NCI-H2081 (cell line): ENCODE measurements at places on chromosomes 5 and 9.

- no peak for DNase-seq
Observed at GRCh38 chr5:135533334-135533733, 2.4 kb downstream of the NEUROG1 start.

DNA sequence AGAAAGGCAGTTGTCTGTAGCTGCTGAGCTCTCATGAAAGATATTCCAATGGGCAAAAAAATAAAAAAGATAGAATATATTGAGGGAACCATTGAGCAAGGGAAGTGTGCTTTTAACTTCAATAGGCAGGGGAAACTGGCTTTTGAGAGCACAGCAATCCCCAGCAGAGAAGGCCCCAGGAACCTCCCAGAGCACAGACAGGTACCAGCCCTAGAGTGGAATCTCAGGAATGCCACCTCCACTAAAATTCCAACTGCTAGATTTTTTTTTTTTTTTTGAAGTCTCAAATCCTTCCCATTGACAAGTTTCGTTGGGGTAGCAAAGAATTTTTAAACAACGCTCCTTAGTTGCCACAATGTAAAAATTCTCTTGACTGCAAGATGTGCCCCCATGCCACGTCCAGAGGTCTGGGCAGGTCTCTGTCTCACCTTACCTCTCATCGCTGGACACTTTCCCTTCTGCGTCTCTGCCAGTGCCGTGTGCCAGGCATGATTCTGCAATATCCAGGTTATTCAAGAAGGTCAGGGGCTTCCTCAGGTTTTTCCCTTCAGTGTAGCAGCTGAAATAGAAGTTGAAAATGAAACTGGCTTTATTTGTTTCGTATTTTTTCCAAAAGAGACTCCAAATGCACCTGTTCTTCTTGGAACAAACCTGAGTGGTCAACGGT is 64.2 kb upstream of the IRX1 start:
- no peak for DNase-seq

DNA sequence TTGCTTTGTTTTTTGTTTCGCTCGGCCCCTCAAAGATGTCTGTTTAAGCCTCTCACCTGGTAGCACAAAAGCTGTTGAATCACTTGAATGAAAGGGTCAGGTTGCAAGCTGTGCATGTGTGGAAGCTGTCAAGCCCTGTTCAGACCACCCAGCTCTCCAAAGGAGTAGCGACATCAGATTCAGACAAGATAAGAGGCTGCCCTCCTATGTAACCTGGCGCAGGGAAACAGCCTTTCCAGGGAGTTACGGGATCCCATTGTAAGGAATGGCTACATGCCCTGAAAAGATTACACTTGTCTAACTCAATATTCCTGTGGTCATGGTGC is 2.9 kb downstream of the FREM1 start:
- DNase-seq: no peak

DNA sequence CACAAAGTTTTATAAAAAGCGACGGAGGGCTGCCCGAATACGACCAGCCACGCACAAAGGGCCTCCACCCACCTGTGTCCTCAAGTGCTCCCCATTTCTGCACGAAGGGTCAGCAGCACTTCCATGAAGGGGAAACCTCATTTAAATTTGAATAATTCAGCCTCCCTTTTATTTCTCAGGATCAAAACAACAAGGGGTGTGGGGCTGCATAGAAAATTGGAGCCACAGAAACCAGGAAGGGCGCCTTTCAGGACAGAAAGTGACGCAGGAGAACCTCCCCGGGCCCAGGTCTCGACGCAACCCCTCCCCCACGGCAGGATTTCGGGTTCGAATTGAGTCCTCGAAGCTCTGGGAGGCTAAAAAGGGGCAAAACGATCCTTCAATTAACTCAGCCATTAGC is 2.1 kb downstream of the NRARP start:
- no peak for DNase-seq

DNA sequence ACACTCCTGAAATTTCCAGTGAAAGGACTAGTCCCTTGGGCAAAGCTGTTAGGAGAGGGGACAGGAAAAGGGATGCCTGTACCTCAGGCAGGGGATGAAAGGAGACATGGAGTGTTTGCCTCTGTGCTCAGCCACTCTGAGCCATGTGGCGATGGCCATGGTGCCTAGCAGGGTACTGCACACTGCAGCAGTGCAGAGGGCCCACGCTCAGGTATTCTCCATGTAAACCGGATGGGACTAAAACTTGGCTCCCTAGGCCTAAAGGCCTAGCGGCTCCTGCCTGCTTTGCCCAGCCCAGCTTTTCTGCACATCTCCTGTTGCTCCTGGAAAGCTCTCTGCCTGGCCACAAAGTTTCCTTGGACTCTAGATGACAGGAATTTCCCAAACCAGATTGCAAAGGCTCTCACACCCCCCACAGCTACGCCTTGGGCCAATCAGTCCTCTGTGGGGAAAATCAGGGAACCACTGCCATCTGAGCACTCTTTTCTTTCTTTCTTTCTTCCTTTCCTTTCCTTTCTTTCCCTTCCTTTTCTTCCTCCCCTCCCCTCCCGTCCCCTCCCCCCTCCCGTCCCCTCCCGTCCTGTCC is 44.3 kb downstream of the HABP4 start:
- no peak for DNase-seq

DNA sequence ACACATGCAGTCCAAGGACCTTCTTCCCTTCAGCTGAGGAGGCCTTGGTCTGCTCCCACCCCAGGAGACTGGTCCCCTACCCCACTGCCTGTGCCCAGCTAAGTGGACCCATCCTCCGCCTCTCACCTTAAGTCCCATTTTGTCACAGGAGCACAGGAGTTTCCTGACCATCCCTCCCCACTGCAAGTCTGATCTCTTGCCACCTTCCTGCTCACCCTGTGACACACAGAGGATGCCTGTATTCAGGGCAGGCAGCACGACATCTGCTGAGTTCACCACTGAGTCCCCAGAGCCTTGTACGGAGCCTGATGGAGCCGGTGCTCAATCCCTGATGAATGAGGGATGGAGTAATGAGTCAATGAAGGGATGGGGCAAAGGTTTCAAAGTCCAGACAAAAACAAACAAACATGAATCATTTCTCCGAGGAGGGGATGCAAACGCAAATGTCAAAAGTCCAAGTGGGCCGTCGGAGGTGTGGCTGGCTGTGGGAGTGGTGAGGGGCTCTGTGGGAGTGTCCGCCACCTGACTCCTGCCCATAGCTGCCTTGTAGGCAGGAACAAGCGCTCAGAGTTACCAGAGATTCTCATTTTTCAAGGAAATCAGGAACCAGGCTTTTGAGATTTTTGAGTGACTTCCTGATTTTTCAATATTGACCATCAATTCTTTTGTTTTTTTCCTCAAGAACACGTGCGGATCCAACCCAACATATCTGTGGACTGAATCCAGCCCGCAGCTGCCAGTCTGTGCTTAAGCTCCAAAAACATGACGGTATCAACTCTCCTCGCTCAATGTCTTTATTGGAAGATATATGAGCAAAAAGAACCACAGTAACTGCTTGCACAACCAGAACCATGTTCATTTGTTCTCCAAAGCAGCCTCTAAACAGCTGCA is 4.4 kb downstream of the RAPGEF1 start:
- no peak for DNase-seq

DNA sequence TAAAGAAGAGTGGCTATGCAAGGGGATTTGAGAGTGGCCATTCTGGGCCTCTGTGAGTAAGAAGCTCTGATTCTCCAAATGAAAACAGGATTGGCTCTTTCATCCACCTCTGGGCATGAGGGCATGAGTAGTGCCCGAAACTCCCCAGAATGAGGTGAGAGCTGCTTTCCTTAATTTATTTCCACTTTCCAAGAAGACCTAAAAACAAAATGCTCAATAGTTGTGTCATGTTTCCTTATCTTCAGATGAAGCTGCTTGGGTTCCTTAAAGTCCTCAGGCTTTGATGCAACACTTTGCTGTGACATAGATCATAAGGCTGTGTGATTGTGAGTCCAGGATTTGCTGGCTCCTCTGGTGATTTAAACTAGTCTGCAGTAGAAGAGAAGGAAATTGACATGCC is 3.1 kb upstream of the ZCCHC10 start:
- no peak for DNase-seq

- no peak for DNase-seq
Observed at GRCh38 chr5:7976411-7977190, 107.7 kb downstream of the MTRR start.

DNA sequence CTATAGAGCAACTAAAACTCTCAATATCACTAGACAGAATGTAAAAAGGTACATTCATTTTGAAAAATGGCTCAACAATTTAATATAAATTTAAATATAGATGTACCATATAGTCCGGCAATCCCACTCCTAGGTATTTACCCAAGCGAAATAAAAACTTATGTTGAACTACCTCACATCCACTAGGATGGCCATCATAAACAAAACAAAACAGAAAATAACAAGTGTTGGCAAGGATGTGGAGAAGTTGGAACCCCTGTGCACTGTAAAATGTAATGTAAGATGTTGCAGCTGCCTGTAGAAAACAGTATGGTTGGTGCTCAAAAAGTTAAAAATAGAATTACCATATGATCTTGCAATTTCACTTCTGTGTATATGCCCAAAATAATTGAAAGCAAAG is 36.9 kb upstream of the SELENOP start:
- DNase-seq: no peak

- DNase-seq: no peak
Observed at GRCh38 chr9:131469951-131470350, 32.8 kb upstream of the POMT1 start.

DNA sequence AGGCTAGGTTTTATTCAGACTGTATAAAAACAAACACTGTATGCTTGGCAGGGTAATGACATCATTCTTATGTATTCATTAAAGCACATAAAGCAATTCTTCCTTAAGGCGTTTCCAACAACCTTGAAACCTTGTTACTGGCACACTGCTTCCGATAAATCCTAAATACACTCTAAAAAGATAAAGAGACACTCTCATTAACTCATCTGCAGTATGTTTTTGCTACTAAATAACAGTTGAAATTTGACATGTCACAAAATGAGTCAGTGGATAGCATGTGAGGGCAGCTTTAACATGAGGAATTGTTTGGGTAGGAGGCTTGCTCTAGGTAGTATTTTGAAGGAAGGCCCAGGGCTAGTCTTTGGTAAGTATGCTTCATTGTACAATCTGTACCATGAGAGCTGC is 13.7 kb downstream of the YIPF5 start:
- no peak for DNase-seq

DNA sequence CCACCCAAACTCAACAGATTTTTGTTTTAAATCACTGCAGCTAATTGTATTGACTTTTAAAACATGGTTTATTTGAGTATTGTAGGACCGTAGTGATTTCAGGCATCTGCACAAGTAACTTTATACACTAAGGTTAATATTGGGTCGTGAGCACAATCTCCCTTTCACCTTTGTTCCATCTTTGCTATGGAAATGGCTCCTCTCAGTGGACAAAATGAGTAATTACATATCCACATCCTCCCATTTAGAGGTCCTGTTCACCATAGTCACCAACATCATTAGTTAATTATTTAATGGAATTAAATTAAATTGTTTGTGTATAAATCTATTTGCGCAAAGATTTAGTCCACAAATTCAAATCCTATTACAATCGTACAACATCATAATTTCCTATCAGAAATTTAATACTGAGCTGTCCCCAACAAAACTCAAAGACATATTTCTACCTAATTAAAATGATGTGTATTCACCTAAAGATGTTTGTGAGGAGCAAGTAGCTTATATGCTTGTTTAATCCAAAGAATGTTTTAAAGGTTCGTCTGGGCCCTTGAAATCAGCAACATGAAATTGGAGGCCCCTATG is 173.0 kb upstream of the DAPK1 start:
- DNase-seq: peak; percentile 47

DNA sequence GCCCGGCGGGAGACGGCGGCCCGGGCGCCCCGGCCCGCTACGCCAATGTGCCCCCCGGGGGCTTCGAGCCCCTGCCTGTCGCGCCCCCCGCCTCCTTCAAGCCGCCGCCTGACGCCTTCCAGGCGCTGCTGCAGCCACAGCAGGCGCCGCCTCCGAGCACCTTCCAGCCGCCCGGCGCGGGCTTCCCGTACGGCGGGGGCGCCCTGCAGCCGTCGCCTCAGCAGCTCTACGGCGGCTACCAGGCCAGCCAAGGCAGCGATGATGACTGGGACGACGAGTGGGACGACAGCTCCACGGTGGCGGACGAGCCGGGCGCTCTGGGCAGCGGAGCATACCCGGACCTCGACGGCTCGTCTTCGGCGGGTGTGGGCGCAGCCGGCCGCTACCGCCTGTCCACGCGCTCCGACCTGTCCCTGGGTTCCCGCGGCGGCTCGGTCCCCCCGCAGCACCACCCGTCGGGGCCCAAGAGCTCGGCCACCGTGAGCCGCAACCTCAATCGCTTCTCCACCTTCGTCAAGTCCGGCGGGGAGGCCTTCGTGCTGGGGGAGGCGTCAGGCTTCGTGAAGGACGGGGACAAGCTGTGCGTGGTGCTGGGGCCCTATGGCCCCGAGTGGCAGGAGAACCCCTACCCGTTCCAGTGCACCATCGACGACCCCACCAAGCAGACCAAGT is 723 bp downstream of the SNX18 start:
- no peak for DNase-seq

DNA sequence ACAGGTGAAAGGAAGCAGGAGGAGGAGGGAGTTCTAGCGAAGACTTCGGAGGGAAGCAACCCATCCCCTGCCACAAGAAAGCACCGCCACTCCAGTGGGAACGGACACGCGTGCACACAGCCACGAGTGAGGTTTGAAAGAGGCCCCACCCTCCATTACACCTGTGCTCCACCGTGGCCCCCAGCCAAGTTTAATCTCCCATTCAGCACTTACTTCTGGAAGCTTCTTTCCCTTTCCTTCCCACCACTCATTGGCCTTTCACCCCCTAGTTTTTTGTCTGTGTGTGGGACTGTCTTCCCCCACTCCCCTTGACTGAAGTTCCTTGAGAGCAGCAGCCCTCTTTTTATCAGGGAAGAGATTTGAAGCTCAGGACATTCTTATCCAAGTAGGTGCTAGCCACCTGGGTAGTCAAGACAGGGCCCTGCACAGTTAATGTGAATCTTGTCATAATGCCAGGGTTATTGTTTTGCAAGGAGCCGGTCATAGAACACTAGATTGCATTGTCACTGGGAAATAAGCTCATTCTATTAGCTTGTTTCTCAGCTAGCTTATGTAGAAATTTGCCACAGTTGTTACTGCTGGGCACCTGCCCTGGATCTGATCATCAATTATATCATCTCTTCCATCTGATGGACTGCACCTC is 256.0 kb downstream of the DOCK8 start:
- no peak for DNase-seq

GRCh38 chr9:83449166-83449565 is 89.0 kb downstream of the FRMD3 start:
- DNase-seq: no peak

DNA sequence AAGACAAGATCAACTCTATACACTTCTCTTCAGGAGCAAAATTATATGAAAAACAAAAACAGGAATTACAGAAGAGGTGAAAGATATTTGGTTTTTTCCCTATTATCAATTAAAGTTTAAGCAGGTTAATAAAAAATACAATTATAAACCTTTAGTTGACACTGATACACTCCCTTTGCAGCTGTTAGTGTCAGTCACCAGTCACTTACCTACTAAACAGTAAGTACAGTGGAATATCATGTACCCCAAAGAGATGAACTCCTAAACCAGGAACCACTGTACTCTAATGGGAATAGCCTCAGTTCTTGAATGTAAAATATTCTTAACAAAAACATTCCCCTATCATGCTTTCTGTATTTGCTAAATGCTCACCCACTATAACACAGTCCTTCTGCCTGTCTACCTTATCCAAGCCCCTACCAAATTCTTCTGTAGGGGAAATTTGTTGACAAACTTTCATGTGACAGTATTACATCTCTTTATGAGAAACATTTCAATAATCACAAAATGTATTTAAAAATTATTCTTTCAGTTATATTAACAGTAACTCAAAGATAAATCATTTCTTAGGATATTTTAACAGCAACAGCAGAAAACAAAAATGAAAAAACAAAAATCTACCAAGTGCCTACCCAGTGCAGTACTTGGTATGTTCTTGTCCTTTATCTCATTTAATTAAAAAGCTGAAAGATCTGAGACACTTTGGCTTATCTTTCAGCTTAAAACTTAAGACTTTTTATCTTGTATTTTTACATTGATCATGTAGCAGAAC is 212.8 kb downstream of the MLLT3 start:
- DNase-seq: no peak
